ENCODE measurements at places on chromosomes 3 and 15. TPM values are rescaled to one million over a fixed set of nuclear protein-coding genes. Genes with fewer than 3 reads are reported as not detected.

DNAJC13 gene
- total RNA-seq = 47.9 TPM

KBTBD8 gene
- 2.6 TPM for total RNA-seq

DNA sequence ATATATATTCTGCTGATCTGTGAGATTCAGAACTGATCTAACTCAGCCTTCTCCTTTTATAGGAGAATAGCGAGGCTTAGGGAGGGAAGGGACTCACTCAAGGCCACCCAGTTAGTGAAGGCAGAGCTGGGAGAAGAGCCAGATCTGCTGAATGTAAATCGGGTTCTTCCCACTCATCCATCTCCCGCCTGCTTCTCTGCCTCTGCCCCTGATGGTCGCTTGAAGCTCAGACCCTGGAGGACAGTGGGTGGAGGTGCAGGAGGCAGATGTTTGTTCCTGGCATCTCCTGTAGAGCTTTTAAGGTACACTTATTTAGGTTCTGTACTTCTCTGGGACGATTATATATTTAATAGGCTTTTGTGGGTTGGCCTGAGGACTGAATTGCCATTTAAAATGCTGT is 4.3 kb downstream of the PDIA5 start:
- no peak for DNase-seq

KCNAB1 gene
- 0.70 TPM for total RNA-seq

CPB1 gene
- total RNA-seq = 3.1 TPM

DNA sequence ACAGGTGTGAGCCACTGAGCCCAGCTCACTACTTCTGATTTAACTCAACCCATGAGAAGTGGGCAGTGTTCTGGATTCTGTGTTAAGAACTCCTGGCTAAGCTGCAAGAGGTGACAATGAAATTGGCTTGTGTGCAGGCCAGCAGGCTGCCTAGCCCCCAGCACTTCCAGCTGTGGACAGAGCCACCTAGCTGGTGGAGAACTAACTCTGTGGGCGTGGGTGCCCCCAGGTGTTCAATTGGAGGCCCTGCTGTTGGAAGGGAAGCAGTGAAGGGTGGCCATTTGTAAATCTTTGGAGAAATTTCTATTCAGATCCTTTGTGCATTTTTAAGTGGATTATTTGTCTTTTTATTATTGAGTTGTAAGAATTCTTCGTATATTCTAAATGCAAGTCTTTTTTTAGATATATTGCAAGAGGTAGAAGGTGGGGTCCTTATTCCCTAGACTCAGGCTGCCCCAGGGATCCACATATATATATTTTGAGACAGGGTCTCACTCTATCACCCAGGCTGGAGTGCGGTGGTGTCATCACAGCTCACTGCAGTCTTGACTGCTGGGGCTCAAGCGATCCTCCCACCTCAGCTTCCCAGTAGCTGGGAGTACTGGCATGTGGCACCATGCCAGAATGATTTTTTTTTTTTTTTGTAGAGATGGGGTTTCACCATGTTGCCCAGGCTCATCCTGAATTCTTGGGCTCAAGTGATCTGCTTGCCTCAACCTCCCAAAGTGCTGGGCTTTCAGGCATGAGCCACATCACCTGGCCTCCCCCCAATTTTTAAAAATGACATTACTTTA is 7.2 kb upstream of the SCAMP5 start:
- DNase-seq = peak; percentile 64

DNA sequence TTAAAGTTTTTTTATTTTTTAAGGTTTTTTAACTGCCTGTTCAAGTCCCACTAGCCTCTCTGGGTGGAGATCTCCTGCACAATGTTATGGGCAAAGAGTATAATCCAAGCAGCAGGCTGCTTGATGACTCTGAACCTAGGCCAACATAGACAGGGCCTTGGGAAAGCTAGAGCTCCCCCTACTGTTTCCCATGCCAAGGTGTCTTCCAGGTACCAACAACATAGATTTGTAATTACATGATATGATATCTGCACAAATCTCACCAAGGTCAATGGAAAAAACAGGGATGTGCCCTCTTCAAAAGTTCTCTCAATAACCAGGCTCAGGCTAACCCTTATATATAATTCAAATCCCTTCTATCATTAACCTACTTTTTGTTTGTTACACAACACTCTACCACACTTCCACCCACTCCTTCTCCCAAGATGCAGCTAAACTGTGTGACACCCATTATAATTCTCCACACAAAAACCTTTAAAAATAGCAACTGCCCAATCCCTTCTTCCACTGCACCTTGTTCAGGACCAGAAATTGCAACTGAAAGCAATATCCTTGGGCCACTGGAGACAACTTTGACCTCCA is 43.8 kb downstream of the RBM15B start:
- DNase-seq = peak; percentile 48

WNT5A gene
- 4.0 TPM for total RNA-seq

- DNase-seq = no peak
These were observed 43.5 kb downstream of the CFAP92 start for GRCh38 chr3:128950223-128950938.

- DNase-seq = no peak
These were observed 80.3 kb upstream of the ABHD2 start for GRCh38 chr15:89007989-89008388.

DNA sequence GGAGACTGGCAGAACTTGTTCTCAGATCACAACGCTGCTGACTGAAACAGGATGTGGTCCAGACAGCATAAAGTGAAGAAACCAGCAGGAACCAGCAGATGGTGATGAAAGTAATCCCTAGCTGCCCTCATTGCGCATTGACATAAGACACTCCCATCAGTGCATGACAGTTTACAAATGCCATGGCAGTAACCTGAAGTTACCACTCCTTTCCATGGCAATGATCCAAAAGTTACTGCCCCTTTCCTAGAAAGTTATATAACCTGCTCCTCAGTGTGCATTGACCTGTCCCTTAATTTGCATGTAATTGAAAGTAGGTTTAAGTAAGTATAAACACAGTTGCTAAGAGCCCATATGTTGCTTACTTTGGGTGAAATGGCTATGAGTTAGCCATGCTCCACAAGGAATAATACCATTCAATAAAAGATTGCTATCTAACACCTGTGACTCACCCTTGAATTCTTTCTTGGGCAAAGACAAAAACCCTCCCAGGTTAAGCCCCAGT is 149.1 kb upstream of the CD96 start:
- DNase-seq = no peak

DNA sequence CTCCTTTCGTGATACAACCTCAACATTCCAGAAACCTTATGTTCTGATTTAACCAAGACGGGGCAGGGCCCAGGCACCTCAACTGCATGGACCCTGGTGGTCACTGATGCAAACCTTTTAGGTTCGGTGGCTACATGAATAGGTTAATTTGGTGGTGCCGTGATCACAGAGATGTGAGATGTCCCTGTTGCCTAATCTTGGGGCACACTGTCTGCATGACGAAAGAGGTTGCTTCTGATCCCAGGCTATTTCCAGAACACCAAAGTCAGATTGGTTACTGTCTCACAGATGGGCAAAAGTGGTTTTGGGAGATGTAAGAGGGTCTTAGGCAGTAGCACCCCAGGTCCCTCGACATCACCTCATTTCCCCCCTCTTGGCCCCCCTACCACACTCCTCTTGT is 4.0 kb upstream of the CCR1 start:
- no peak for DNase-seq
